ENCODE measurements at places on chromosomes 1 and 21. TPM values are rescaled to one million over a fixed set of nuclear protein-coding genes. Genes with fewer than 3 reads are reported as not detected.

ADCY10 gene
- 0.52 TPM for total RNA-seq

GBP4 gene
- total RNA-seq: 11.3 TPM

FAM177B gene
- total RNA-seq: not detected

PLA2G2D gene
- total RNA-seq: not detected

DNA sequence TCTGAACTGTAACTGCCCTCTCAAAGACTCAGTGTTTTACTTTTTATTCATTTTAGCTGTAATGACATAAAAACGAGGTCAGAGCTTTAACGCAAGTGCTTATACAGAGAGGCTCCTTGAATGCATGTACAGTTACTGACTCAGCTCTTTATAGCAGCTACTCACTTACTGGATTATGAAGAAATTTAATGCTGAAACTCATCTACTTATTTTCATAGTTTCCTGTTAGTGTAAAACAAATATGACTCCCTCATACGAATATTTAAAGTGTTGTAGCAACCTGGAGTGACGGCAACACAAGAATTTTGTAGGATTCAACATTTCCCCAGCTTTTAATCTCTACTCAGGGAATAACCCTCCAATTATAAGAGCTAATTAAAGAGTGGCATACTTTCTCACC, 32.7 kb downstream of the ADSS2 start:
- no peaks in the 10 kb centered on the region for H3K4me1 ChIP-seq
- peaks cover 96% of the 10 kb centered on the region for H3K36me3 ChIP-seq
- H3K27me3 ChIP-seq: no peaks in the 10 kb centered on the region

DNA sequence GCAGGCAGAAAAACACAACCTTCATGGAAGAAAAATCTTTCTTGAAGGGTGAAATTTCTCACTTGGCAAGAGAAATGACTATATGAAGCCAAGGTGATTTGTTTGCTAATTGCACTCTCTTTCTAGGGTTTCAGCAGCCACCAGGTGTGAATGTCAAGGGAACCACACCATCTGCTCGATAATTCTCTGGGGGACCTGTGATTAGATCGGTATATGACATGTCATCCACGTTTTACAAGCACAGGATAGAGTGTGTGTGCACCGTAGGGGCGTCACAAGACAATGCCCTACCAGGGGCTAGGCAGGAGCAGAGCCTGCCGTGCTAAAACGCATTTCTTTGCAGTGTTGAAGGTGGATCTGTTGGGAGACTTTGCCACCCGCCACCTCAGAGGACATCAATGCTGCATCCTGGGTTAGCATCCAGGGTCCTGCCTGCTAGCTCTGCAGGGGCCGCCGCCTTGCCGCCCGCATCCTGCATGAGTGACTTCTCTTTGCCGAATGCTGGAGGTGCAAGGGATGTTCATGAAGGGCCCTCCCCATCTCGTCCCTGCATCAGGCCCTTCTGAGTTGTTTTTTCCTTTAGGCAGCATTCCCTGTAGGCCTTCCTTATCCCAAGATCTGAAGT, 37.8 kb upstream of the CCSAP start:
- no peak for DNase-seq
- no peaks in the 10 kb centered on the region for H3K4me1 ChIP-seq
- H3K36me3 ChIP-seq: no peaks in the 10 kb centered on the region
- no peak overlapping the region for H3K4me3 ChIP-seq
- no peak overlapping the region for H3K27ac ChIP-seq

GRCh38 chr1:26811057-26811456, 15.4 kb upstream of the ZDHHC18 start:
- H3K4me3 ChIP-seq: no peak overlapping the region
- peaks cover 7% of the 10 kb centered on the region for H3K4me1 ChIP-seq
- no peaks in the 10 kb centered on the region for H3K36me3 ChIP-seq
- no peaks in the 10 kb centered on the region for H3K27me3 ChIP-seq

GRCh38 chr1:200970771-200971427, 52.6 kb downstream of the KIF21B start:
- H3K4me1 ChIP-seq: peaks cover 3% of the 10 kb centered on the region
- no peak for DNase-seq
- H3K27me3 ChIP-seq: no peaks in the 10 kb centered on the region
- peaks cover 83% of the 10 kb centered on the region for H3K36me3 ChIP-seq
- H3K4me3 ChIP-seq: no peak overlapping the region

- H3K36me3 ChIP-seq: no peaks in the 10 kb centered on the region
- no peak overlapping the region for H3K27ac ChIP-seq
- H3K27me3 ChIP-seq: no peaks in the 10 kb centered on the region
- no peak overlapping the region for H3K4me3 ChIP-seq
- DNase-seq: no peak
- peaks cover 12% of the 10 kb centered on the region for H3K4me1 ChIP-seq
Measured at GRCh38 chr1:31812158-31812829, 3.5 kb downstream of the SPOCD1 start.

DNA sequence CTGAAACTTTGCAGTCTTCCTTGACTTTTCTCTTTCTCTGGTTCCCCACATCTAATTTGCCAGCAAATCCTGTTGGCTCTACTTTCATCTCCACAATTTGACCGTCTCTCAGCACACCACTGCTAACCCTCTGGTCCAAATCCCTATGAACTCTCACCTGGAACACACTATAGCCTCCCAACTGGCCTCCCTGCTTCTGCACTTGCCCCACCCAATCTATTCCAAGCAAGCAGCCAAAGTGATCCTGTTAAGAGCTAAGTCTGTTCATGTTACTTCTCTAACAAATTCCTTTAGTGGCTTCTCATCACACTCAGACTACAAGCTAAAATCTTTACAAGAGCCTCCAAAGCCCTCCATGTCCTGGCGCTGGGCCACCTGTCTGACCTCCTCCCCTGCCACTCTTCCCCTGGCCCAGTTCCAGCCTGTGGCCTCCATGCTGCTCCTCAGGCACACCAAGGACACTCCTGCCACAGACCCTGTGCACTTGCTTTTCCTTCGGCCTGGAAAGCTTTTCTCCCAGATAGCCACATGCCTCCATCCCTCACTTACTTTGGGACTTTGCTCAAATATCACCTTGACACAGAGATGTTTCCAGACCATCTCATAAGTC, 104.1 kb downstream of the DTL start:
- no peaks in the 10 kb centered on the region for H3K36me3 ChIP-seq
- no peak for DNase-seq
- no peaks in the 10 kb centered on the region for H3K4me1 ChIP-seq

DNA sequence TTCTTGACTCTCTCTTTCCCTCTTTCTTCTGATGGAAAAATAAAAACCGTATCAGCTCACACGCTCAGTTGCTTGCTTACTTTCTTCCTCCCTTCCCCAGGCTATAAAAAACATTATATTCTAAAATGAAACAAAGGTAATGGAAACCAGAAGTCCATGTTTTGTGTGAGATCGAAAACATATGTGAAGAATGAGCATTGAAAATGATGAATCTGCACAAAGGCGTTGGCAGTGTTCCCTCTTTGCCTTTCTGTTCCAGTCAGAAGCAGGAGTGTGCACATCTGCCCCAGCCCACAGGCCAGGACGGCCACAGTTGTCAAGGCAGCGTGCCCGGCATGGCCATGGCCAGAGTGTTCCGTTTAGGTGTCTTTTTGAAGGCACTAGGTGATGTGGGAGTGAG, 185.3 kb upstream of the USP24 start:
- H3K4me1 ChIP-seq: no peaks in the 10 kb centered on the region
- no peak overlapping the region for H3K27ac ChIP-seq
- H3K4me3 ChIP-seq: no peak overlapping the region
- no peak for DNase-seq
- no peaks in the 10 kb centered on the region for H3K36me3 ChIP-seq

GRCh38 chr1:1763657-1764621, 14.3 kb downstream of the NADK start:
- no peak overlapping the region for H3K4me3 ChIP-seq
- peak; percentile 65 for DNase-seq
- no peaks in the 10 kb centered on the region for H3K27me3 ChIP-seq
- peaks cover 3% of the 10 kb centered on the region for H3K4me1 ChIP-seq
- no peak overlapping the region for H3K27ac ChIP-seq

All from CD4-positive, alpha-beta T cell (primary cell).